ENCODE measurements at places on chromosomes 5 and 9.

DNA sequence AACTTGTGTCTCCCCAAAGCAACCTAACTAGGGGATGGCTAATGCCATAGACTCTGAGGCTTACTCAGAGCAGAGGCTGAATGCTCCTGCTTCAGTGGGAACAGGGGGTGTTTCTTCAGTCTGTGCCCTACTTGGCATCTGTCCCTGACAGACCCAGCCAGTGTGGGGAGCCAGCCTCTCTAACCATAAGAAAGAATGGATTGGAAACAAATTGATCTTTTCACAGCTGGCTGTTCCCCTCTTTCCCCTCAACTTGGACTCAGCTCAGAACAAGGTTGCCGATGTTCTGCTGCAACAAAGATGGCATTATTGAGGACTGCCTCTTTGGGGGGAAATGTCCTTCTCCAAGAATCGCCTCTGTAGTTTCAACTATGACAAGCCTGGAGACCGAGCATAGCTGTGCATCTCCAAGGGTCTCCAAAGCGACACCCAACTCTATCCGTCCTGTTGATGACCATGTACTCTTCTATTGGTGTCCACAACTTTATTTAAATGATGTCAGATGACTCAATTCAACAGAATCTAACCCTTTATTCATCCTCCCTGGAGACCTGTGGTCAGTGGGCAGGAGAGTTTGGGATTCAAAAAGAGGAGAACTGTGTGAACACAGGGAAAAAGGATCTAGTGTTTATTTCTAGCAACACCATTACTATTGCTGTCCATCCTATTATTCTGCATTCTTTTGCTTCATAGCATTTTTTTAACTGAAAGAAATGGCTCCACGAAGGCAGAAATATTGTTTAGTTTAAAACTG is 24.7 kb upstream of the TNC start:
- no peak for DNase-seq

DNA sequence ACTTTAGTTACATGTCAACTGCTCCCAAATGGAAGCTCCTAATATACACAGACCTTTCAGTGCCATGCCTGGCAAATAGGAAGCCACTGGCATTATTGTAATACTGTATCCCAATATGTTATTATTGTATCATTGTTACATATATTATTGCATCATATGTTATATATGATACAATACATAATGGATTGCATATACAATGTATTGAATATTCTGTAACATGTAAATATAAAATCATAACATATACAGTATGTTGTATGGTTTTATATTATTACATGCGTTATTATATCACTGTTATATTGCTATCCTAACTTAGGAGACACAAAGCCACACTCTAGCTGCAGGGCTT is 38.5 kb downstream of the RAPGEF1 start:
- no peak for DNase-seq

GRCh38 chr9:89678396-89679015 is 73.7 kb downstream of the GADD45G start:
- DNase-seq: no peak

GRCh38 chr9:78712903-78713613 is 416.1 kb downstream of the PSAT1 start:
- no peak for DNase-seq

DNA sequence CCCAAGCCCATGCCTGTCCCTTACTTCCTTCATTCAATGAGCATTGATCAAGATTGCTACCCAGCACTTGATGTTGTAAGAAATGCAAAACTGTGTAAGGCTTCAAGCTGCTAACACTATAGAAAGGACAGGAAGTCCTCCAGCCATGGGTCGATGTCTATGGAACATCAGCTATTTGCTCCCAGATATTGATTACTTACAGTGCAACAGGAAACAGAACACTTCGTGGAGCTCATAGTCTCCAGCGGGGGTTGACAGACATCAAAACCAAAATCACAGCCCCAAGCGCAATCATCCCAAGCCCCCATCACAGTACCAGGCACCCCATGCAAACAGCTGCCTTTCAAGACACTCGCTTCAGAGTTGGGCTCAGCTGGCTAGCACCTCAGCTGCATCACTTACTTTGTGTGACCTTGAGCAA is 26.8 kb upstream of the DUSP1 start:
- no peak for DNase-seq

DNA sequence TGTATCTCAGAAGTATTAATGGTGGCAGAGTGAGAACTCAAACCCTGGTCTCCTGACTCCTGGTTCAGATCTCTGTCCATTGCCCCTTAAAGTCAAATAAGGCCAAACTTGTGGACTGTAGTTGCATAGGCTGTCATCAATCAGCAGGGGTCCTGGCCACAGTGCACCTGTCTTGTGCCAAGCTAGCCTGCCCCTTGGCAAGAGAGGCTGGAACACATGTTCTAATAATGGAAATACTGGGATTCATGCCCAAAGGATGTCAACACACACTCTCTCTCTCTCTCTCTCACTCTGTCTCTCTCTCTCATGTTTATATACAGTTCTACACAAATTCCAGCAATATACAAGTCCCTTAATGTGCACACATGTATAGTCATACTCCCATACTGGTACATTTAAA is 44.3 kb downstream of the GLRA1 start:
- no peak for DNase-seq

DNA sequence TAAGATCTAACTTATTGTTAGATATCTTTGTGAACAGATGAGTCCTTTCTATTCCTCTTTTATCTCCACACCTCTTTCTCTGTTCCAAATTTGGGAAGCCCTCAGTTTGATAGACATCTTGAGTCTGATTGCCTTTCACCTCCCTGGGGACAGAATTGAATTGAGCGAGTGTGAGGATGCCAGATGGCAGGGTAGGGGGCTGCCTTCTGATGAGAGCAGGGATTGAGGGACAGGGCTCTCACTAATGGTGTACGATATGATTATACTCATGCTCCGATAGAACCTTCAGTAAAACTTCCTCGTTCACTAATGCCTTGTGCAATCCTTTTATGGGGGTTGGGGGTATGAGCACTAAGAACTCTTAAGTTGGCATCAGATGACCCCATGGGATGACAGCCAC is 172.1 kb upstream of the DAP start:
- DNase-seq: no peak

GRCh38 chr9:136012651-136013050 is 51.5 kb upstream of the UBAC1 start:
- no peak for DNase-seq
